Diencephalon (tissue), 1 donor: ENCODE measurements at places on chromosomes 13 and 19. TPM values are rescaled to one million over a fixed set of nuclear protein-coding genes. Genes with fewer than 3 reads are reported as not detected.

Gene GGN
- total RNA-seq, result 1.2 TPM

Gene DOCK9
- total RNA-seq, result 78.0 TPM

Gene SHANK1
- 23.3 TPM for total RNA-seq

Gene N4BP2L2
- total RNA-seq, result 212 TPM

Gene MAU2
- total RNA-seq, result 34.1 TPM
